ENCODE measurements at places on chromosomes 5 and 9.

DNA sequence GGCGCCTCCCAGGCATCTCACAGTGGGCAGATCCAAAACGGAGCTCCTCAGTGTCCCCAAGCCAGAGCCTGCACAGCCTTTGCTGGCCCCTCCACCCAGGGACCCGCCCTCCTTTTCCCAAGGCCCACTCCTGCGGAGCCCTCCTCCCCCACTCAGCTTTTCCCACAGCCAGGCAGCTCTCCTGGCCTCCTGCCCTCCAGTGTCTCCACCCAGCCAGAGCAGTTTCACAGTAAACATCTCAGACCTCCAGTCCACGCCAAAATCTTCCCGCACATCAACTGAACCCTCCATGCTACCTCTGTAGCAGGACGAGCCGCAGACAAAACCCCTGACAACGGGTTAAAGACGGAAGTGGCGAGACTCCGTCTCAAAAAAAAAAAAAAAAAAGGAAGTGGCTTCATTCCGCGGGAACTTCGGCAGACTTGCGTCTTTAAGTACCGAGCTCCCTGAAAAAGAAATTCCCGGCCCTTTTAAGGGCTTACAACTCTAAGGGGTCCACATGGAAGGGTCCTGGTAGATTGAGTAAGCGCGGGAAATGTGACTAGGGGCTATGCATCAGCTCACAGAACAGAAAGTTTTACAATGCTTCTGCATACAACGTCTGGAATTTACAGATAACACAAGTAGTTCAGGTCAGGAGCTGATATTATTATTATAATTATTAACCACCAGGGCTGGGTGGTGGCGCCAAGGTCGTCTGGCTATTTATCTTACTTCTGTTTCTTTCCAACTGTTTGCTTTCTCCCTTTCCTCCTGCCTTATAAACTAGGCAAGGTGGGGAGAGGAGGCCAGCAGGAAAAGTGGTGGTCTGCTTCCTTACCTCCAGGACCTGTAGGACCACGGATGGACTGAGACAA lies 11.4 kb upstream of the GRIN1 start:
- peak; percentile 56 for DNase-seq

GRCh38 chr5:38529955-38530646 lies 26.3 kb downstream of the LIFR start:
- no peak for DNase-seq

DNA sequence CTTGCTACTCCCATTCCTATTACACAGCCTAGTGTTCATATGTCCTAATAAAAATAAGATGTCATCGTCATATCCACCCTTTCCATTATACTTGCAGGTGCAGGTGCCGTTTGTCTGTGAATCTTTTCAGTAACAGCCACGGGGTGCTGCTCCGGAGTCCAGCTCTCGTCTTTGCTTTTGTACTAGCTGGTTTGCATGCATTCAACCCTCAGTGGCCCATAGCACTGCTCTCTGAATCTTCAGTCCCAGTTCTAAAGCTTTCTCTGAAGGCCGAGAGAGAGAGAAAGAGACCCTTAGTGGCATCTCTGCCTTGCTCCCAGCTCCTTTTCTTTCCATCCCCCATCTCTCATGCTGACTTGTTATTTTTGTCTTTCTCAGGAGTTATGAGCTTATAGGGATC lies 468.5 kb downstream of the TMEM232 start:
- DNase-seq, result no peak

DNA sequence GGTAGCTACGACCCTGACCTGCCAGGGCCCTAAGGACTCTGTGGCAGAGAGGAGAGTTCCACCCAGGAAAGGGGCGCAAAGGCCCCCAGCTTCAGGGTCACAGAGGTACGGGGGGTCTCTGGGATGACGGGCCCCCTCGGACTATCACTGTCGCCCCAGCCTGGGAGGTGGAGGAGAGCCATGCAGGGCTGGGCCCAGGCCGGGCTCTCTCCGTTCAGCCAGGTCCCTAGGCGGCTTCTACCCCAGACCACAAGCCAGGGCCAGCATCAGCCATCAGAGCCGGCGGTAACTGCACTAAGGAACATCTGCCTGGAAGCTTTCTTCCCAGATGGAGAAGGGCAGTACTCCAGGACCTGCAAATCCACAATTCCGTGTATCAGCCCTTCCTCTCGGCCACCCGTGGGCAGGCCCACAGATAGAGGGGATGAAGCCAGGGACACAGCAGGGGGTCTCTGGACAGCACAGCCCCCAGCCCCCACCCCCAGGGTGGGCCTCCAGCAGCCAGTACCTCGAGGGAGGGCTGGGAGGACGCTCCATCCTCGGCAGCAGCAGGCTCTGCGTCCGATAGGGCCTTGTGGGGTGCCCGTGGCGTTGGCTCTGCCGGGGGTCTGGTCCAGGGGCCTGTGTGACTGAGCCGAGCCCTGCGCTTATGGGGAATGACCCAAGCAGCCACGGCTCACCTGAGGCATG lies 38.4 kb downstream of the NACC2 start:
- DNase-seq, result no peak

GRCh38 chr5:156824241-156824640 lies 25.9 kb upstream of the PPP1R2B start:
- no peak for DNase-seq

DNA sequence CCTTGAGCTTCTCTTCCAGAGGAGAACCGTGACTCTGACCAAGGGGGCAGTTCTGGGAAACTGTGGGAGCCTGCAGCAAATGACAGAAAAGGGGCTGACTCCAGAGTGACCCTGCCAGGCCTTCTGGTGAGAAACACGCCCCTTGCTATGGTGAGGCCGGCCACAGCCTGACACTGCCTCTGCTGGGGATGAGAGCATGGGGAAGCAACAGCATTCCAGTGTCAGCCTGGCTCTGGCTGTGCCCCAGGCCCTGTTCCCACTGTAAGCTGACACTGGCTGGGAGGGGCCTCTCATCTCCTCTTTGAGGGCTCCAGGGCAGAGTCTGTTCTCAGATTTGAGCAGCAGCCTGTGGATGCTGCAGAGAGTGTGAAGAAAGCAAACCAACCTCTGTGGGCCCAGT lies 180.0 kb upstream of the IL12B start:
- DNase-seq, result no peak

DNA sequence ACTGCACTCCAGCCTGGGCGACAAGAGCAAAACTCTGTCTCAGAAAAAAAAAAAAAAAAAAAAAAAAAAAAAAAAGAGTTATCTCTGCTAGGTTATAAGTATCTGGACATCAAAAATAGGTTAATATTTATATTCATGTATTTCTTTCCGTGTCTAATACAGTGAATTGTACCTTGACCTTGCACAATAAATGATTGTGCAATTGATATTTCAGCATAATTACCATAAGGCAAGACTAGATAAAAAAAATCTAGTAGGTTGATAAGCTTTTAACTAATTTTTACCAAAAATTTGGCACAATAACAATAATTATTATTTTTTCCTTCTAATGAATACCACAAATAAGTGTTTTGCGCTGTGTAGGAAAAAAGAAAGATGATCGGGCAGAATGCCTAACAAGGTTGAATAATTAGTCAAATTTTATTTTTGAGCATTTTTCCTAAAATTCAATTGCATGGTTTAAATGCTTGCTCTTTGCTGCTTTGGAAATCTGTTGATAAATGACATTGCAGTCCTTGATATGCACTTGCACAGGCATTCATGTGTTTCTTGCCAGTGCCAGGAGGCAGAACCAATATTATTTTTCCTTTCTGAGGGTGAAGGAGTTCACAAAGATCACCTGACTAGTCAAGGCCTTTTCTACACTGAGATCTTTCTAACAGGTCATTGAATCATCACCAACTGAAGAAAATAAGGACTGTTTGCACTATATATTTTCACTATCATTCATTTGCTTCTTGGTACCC lies 127.5 kb downstream of the ARRDC3 start:
- no peak for DNase-seq

GRCh38 chr5:126334760-126335159 lies 88.4 kb upstream of the GRAMD2B start:
- DNase-seq, result no peak

GRCh38 chr5:34600118-34600493 lies 56.0 kb upstream of the RAI14 start:
- DNase-seq, result no peak

GRCh38 chr9:6733257-6733656 lies 24.5 kb upstream of the KDM4C start:
- DNase-seq, result no peak

GRCh38 chr9:89182369-89182768 lies 3.8 kb upstream of the SHC3 start:
- no peak for DNase-seq

DNA sequence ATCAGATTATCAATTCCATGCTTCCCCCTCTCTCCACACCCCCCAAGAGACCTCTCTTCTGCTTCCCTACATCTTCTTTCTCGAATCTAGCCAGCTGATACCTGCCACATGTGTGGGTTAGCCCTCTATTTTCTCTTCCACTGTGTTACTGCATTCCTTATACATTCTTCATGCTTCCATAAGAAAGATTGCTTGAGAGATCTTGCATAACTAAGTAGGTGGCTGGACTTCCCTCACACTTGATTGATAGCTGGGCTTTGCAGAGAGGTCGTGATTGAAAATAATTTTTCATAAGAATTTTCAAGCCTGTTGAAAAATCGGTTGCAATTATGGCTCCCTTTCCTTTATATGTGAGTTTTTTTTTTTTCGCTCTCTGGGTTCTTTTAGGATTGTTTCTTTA lies 33.0 kb upstream of the PANK3 start:
- no peak for DNase-seq

GRCh38 chr9:82254646-82255367 lies 266.2 kb downstream of the SPATA31D1 start:
- no peak for DNase-seq

DNA sequence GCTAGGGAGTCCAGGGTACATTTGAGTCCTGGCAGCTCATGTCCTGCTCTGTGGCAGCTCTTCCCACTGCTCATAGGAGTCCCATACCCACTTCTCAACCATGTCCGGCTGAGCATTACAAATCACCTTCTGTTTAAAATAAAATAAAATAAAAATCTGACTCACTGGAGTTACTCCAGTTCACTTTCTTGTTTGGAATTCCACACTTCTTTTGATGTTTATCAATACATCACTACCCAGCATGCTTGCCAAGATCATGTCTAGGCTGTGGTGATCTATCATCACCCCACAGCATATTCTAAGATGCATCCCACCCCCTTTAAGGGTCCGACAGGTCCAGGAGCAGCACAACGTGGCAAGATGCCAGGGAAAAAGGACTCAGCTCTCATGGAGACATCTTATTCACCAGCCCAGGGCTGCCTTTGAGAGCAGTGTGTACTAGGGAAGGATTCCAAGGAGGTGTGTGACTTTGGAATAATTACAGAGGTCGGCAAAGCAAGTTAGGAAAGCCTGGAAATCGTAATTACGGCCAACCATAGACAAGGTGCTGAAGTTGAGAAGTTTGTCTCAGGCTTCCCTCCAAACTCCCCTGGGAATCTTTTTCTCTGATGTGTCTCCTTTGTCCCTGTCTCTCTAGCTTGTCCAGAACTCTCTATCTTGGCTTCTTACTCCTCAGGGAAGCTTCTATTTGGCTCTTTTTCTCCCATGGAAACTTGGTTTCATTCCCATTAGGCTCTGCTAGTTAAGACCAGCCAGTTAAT lies 111.4 kb upstream of the SLC1A3 start:
- no peak for DNase-seq

- DNase-seq, result no peak
Measured at GRCh38 chr5:169280286-169280685, 20.7 kb downstream of the SLIT3 start.

DNA sequence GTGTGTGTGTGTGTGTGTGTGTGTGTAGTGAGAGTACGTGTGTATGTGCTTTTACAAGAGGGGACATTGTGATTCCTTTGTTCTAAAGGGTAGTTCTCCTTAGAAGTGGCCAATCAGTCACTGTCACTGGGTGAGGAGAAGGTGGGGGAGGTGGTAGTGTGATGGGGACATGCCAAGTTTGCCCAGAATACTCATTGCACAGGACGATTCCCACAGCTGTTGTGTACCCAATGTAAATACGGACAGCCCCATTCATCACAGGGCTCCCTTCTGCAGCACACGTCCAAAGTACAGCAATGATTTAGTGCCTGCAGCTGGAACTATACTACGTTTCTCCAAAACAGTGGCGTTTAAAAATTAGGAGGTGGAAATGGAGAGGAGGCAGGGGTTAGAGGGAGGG lies 287.8 kb downstream of the TLR4 start:
- DNase-seq, result no peak

GRCh38 chr5:142053426-142054151 lies 40.8 kb upstream of the GNPDA1 start:
- DNase-seq, result no peak

- DNase-seq, result no peak
Measured at GRCh38 chr5:67942421-67942820, 273.1 kb upstream of the PIK3R1 start.

GRCh38 chr9:98708103-98708932 lies 417 bp downstream of the GABBR2 start:
- DNase-seq, result no peak

DNA sequence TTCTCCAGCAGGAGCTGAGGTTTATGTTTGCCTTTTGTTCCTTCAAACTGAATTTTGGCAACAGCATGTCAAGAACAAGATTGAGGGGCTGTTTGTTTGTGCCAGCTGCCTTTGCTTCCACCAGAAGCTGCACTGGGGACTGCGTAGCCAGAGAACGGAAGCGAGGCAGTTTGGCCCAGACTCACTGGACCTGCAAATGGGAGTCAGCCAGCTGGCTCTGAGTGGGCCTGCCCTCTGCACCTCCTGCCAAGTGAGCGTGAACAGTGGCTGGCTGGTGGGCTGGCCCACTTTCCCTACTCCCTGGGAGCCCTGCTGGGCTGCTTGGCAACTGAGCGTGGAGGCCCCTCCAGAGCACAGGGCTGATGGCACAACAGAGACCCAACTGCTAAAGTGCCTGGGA lies 111.6 kb downstream of the GALNT10 start:
- no peak for DNase-seq

DNA sequence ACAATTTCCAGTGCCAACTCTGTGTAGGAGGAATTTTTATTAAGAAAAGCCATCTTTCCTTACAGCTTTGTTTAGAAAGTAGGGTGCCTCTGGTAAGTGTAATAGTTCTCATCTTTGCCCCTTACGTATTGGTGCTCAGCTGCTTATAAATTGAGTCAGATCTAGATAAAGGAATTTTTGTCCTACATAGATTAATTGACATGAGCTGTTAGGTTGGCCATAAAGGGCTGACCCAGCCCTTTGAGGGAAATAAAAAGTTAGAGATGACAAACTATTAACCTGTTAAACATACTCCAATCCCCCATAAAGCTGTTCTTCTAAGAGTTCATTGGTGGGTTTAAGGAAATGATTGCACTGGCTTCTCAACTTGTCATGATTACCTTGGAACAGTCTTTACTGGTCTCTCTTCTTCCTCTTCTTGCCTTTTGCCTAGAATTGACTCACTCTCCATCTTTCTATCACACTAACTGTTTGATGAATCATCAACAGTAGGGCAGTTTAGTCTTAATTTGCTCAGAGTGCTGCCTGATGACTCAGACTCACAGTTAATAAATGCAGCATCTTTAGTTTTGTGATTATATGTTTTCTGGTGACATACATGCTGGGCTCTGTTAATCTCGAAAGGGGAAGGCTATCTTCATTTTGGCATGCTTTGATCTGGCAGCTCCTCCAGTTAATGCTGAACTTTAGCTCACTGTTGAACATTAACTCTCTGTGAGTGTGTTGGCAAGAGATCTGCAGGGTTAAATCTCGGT lies 51.7 kb downstream of the ARHGAP26 start:
- no peak for DNase-seq
